Prostate gland (tissue), 2 donors: ENCODE measurements at places on chromosomes 4 and X. TPM values are rescaled to one million over a fixed set of nuclear protein-coding genes. Genes with fewer than 3 reads are reported as not detected.

DNA sequence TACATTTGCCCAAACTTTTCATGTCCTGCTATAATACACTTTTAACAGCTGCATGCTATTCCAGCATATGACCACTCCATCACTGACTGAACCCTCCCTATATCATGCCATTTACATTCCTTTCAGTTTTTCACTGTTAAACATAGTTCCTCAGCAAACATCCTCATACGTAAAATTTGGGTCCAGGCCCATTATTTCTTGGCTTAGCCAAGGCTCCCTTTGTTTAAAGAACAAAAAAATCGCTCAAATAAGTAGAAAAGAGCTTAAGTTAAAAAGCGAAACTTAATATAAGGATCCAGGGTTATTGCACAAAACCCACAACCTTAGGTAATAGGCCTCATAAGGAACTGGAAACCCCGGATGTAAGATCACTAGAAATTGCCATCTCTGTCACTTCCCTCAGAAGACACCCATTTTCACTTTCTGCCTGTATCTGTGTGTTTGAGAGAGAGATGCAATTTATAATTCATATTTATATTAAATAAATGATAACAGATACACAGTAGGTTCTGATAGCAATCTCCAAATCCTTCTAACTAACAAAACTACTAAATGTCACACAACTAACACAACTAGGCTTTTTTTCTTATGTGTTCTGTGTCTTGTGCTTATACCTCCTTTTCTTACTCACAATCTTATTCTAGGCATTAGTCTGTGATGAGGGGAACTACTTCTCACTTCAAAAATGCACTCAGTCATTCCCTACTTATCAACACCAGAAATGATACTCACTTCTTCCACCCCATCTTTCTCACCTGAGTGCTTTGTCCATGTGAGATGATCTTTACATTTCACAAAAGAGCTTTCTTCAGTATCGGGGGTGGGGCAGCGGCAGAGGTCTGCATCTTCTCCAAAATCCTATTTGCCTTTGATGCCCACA lies 59.9 kb upstream of the FAM241A start:
- no peak for DNase-seq

CHRDL1 gene
- total RNA-seq: 49.1 TPM

TRPC3 gene
- 1.5 TPM for total RNA-seq

TMEM31 gene
- 7.6 TPM for total RNA-seq

DNA sequence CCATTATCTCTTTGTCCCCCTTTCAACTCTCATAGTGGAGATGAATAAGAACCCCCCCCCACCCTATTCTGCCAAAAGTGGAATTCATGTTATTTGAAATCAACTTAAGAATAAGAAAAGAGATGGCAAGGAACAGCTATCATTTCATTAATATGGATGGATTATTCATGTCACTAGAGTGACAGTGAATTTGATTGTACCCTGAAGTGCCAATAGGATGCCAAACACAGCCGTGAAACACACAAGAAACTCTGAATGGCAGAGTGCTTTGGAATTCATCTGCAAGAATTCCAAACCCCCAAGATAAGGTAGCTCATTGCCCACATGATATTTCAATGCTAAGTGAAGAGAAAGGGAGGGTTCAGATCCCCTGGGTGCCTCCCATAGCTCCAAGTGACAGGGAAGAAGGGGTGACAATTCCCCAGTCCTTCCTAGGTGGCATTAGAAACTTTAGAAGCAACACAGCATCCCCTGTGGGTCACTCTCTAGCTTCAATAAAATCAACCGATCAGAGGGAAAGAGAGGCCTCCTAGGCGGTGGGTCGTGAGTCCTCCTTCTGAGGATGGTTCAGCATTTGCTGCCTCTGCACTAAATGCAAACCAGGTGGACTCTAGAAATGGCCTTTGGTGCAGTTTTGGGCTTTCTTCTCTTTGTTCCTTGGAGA lies 84.3 kb downstream of the MGST2 start:
- DNase-seq: no peak

GRCh38 chrX:134139090-134139489 lies 97.9 kb upstream of the CCDC160 start:
- DNase-seq: no peak

DNA sequence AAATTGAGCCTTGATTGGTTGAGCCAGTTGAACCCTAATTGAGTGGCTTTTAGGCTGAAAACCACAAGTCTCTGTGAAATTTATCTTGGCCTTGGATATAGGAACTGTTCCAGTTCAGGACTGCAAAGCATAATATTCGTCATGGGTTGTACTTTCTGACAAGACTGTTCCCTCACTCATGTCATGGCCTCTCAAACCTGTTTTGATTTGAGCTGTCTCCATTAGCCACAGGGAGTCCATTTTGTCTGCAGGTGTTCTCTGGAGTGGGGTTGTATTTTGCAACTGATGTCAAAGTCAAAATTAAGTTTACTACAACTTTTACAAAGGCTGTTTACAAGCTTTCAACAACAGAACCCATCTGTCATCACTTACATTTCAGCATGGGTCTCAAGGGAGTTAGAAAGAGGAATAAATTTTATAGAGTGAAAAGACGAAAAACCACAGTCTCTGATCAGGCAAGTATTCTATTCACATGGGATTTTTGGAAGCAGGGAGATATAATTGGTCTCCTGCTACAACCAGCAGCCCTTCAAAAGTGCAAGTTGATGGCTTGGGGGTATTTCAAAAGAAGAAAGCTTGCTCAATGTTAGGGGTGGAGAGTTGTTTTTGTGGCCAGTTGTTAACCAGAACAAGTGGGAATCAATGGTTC lies 1716.3 kb downstream of the C4orf33 start:
- DNase-seq: no peak

DNA sequence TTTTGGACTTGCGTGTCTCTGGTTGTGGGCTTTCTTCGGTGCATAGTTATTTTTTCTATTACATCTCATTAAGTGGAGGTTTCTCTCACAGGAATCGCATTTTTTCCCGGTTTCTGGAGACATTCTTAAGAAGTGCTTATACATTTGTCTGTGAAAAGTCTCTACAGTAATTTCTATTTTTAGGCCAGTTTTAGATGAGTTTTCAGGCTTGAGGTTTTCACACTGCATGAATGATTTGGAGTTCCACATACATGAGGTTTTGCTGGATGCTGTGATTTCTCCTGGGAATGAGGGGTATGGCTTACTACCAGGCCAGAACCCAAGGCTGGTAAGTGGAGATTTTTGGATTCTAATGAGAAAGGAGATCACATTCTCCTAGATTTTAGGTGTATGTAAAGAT lies 422.6 kb upstream of the SLIT2 start:
- no peak for DNase-seq

GRCh38 chr4:56613101-56613862 lies 67.8 kb downstream of the HOPX start:
- DNase-seq: peak; percentile 26

DNA sequence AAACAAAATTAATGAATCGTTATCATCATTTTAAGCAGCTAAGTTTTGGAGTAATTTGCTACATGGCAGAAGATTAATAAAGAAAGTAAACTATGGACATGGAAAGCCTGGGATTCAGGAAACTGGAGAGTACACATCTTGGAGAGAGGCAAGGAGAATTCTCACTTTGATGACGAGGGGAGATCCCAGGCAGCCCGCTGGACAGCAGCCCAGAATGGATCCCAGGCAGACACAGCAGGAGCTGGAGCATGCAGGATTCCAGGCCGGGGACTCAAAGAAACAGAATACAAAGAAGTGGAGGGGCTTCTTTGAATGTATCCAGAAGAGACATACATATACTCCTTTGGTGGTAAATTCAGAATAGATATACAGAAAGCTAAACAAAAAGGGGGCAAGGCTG lies 118.0 kb upstream of the ATP6AP2 start:
- no peak for DNase-seq

ABLIM2 gene
- 7.3 TPM for total RNA-seq

- DNase-seq: no peak
These were observed 1.4 kb downstream of the ANXA3 start for GRCh38 chr4:78553043-78553396.
